AG09309 (cell line): ENCODE measurements at places on chromosomes 6 and 20.

DNA sequence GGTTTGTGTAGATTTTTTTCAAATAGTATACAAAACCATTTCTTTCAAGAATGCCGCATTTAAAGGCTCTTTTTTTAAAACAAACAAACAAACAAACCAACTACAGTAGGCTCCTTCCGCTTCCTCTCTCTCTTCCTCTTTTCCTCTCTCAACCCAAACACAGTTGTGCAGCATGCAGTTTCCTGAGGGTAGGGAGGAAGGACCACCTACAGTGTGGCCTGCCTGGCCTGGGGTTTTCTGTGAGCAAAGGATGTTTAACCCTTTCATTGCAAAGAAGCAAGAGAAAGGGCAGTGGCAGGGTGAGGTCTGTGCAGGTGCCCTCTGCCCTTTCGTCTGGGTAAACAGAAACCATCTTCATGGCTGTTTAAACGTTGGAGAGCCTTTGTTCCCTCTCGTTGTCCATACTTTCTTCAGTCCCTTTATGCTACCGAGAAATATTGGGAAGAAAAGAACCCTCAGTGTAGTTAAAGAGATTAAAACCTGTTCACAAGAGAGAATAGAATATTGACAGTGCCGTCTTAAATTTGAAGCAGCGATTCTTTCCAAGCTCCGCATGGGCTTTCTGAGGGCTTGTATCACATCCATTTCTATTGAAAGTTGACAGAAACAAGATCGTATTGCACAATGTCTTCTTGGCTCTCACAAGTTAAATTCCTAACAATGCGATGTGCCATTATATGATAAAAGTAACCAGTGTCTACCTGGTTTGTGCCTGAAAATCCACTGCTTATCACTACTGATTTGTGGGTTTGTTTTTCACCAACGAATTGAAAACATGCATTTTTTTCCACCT, 215.5 kb upstream of the SNX9 start:
- no peak for DNase-seq

DNA sequence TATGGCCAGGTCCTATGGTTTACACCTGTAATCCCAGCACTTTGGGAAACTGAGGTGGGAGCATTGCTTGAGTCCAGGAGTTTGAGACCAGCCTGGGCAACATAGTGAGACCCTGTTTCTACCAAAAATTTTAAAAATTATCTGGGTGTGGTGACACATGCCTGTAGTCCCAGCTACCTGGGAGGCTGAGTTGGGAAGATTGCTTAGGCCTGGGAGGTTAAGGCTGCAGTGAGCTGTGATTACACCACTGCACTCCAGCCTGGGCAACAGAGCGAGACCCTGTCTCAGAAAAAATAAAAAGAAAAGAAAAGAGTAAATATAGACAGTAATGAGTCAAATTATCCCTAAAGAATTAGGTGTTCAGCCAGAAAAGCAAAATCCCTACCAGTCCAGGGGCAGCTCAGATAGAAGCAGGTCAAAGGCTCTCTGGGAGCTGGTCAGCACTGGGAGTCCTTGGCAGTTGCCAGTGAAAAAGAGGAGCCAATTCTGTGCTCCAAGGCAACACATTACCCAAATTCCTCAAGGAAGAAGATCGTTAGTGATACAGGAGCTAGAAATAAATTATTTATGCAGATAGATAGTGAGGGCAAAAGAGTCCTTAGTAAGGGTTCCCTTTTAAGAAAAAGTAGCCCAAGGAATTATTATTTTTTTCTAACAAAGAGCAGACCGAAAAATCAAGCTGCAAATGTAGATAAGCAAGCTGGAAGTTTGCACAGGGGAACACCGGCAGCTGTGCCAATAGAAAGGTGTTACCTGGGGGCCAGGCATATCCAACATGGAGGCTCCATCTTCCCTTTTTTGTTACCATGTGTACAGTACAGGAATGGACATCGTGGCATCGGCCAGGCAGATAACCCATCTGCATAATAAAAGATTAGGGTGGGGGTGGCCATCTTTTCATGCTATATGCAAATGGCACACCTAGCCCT, 31.4 kb upstream of the SEC63 start:
- no peak for DNase-seq

DNA sequence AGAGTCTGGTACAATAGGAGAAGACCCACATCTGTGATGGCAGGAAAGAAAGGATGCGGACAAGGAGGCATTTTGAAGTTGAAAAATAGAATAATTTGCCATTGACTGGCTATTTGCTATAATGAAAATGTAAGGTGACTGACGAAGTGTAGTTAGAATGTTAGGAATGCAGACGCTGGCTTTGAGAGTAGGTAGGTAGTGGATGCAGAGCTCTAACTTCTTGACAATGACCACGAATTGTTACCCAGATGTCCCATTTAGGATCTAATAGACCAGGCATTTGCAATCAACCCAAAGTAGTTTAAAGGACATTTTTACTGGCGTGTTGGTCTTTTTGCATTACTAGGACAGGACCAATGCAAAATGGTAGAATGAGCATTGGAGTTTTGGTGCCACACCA, 14.2 kb downstream of the MLIP start:
- no peak for DNase-seq

DNA sequence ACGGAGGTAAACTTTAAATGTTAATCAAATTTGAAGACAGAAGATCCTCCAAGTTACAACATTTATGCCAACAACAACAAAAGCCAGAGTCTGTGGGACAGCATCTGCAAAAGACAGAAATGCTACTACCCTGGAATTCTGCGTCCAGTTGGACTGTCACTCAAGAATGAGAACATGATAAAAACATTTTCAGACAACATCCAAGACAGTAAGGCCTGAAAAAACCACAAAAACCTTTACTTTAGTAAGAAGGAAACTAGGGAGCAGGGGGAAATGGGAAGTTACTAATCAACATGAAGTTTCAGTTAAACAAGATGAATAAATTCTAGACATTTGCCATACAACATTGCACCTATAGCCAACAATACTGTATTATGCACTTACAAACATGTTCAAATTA, 77.6 kb downstream of the MLIP start:
- no peak for DNase-seq

DNA sequence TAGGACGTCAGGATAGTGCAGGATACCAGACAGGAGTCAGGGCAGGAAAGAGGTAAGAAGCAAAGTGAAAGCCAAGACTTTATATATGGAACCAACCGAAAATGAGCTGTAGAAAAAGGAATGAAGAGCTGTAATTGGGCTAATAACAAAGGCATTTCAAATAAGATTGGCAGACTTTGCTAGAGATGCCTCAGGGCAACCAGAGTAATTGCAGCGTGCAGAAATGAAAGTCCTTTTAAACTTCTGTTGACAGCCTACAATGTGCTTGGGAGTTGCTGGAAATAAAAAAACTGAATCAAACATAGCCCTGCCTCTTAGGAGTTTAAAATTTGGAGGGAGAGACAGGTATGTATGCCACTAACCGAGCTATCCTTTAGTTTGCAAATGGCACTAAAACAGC, 56.4 kb upstream of the NKX2-4 start:
- no peak for DNase-seq

DNA sequence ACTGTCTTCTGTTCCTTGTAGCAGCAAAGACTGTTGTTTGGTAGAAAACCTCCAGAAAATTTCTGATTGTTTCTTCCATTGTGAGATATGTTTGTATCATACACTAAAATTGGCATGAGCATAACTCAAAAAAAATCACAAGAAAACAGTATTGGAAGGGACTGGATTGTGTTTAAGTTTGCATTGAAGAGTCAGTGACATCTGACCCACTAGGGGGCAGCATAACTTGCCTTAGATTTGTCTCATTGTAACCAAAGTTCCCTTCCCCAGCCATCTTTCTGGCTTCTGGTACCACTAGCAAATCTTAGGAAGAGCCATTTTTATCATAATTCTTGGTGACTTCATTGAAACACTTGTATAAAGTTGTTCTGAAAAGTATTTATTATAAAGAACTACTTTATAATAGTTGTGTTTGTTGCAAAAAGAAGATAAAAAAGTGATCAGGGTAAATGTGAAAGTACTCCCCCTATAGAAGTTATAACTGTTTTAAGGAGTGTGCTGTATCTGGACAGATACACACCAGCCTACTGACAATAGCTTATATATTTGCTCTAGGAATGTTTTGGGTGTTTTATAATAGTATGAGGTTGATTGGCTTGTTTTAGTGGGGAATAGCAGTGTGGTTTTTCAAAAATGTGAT, 7.7 kb downstream of the CSTF1 start:
- DNase-seq, result peak; percentile 46

DNA sequence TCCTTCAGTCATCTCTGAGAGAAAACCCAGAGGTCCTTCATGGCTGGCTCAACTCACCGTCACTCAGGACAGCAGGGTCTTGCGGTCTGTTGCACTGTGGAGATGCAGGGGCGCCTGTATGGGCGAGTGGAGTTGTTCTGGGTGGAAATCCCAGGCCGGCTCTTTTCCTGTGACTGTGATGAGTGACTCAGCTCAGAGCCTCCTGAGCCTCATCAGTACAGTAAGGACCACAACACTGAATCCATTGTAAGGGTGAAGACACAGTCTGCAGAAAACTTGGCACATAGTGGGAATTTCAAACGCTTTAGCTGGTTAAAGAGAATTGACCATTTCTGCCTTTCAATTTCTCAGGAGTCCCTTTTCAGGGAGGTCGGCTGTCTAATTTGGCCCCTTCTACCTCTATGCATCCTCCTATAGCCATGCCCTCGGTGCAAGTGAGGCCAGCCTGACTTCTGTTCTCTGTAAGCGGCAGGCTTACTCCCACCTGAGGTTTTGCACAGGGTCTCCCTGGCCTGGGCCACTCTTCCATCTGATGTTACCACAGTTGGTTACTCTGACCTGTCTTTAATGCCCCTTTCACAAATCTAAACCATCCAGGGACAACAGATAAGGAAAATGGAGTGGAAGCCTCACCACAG, 35.5 kb upstream of the TBXT start:
- no peak for DNase-seq

- DNase-seq, result no peak
These were observed 96.5 kb downstream of the ERMARD start for GRCh38 chr6:169847901-169848311.

DNA sequence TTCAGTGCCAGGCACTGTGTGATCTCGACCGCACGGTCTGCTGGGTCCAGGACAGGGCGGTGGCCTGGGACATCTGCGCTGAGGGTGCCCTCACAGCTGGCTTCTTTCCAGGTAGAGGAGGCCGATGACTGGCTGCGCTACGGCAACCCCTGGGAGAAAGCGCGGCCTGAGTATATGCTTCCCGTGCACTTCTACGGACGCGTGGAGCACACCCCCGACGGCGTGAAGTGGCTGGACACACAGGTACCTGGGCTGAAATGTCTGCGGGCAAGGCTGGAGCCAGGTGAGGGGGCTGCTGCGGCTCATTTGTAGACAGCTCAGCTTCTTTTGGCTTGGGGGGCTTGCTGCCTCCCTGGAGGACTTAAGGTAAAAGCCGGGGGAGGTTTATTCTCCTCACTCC, 26.6 kb downstream of the PYGB start:
- no peak for DNase-seq

- DNase-seq, result peak; percentile 92
These were observed 115.1 kb downstream of the JAG1 start for GRCh38 chr20:10558635-10559187.

- no peak for DNase-seq
These were observed 13.4 kb upstream of the FOXC1 start for GRCh38 chr6:1596088-1596852.

DNA sequence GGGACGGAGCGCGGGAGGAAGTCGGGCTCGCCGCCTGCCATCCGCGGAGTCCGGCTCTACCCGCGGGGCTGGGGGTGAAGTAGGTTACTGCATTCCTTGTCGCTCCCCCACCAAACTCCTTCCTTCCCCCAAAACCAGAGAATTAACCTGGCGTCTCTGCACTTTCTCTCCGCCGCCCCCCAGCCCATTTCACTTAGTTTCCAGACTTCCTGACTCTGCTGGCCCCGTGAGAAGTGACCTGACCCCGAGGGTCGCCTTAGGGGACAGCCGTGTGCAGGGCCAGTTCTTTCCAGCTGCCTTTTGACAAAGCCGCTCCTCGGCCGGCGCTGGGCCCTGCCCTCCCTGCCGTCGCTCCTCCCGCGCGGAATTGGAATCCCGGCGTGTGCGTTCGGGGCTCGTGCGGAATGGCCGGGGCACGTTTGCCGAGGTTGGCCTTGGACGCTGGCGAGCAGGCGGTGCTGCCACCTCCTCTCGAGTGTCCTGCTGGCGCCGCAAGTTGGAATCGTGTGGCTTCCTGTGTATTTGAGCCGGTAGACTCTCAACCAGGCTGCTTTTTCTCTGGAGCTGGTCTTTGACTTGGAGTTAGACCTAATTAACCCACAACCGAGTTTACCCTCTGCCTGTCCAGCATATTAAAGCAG, 650 bp downstream of the DCBLD1 start:
- no peak for DNase-seq
